ENCODE measurements at places on chromosomes 1 and 21.

DNA sequence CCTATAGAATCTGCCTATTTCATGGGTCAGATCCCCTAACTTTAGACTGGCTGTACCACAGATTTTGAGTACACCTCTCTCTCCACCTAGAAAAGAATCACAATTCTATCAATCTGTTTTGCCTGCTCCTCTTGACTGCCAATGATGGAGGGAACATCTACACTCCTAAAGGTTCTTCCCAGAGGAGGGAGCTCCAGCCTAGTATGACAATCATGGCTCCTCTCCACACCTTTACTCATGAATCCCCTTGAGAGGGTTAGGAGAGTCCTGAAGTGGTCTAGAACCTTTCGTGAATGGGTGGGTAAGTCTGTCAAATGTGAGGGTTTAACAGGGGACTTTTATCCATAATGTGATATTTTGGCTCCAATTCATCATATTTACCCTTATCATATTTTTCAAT is 48.0 kb downstream of the DNAI4 start:
- H3K4me1 ChIP-seq, result no peaks in the 10 kb centered on the region
- DNase-seq, result no peak

DNA sequence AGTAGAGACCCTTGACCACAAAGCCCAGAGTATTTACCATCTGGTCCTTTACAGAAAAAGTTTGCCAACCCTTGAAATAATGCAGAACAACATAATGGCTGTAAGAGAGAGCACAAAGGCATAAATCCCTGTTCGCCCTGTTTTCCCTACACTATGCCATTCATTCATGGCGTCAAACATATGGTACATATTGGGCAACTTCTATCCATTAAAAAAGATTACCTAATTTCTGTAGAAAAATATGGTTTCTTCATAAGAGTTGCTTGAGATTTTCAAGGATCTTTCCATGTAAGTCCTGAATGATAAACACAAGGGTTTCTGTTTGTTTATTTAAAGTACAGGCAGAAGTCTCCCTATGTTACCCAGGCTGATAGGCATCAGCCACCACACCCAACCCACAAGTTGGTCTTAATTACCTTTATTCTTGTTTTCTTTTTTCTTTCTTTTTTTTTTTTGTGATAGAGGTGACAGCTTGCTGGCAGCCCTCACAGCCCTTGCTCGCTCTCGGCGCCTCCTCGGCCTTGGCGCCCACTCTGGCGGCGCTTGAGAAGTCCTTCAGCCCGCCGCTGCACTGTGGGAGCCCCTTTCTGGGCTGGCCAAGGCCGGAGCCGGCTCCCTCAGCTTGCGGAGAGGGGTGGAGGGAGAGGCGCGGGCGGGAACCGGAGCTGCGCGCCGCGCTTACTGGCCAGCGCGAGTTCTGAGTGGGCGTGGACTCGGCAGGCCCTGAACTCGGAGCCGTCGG is 68.3 kb upstream of the NR5A2 start:
- no peaks in the 10 kb centered on the region for H3K36me3 ChIP-seq
- no peak for DNase-seq
- H3K27me3 ChIP-seq, result no peaks in the 10 kb centered on the region
- H3K4me3 ChIP-seq, result no peak overlapping the region
- no peaks in the 10 kb centered on the region for H3K4me1 ChIP-seq

DNA sequence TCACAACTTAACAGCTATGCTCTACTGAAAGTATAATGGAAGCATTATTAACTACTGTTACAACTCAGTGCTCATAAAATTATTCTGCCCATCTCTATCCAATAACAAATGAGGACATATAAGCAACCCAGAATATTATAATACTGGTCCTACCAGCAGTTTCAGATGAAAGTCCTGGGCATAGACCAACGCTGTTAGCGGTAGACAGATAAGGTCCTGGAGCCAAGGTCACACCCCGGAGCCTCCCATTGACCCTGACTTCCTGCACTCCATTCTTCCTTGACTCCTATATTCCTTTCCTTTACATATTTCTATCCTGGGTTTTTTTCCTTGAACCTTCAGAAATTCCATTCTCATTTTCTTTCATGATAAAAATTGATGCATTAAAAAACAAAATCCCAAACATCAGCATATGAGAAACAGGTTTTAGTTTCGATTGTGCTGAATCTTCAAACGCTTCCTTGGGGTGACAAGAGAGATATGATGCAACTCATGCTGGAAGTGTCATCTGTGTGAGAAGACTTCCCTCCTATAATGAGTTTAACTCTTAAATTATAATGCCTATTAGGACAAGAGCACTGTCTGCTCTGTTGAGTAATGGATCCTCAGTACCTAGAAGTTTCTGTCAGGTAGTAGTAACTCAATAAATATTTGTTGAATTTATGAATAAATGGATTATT is 831.1 kb downstream of the LRRIQ3 start:
- H3K4me1 ChIP-seq, result no peaks in the 10 kb centered on the region
- H3K36me3 ChIP-seq, result no peaks in the 10 kb centered on the region
- H3K27ac ChIP-seq, result no peak overlapping the region
- H3K4me3 ChIP-seq, result no peak overlapping the region

DNA sequence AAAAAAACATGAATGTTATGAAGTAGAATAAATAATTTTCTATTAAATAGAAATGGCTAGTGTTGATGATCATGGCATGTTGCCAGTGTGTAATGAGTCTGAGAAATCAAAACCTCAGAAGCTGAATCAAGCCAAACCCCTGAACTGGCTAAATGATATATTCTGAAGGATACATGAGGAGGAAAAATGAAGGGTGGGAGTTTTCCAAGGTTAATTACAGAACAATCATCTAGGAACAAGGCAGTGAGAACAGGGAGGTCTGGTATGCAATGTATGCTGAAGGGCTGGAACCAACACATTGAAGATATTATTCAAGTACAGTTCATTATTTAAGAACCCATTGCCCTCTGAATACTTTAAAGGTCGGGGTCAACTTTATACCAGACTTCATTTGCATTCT is 309.1 kb upstream of the NRIP1 start:
- H3K36me3 ChIP-seq, result no peaks in the 10 kb centered on the region
- H3K4me1 ChIP-seq, result no peaks in the 10 kb centered on the region
- no peaks in the 10 kb centered on the region for H3K27me3 ChIP-seq
- H3K4me3 ChIP-seq, result no peak overlapping the region

- peak overlapping the region; percentile 48 for H3K4me3 ChIP-seq
- no peaks in the 10 kb centered on the region for H3K27me3 ChIP-seq
- H3K27ac ChIP-seq, result no peak overlapping the region
- H3K36me3 ChIP-seq, result no peaks in the 10 kb centered on the region
- peak; percentile 66 for DNase-seq
Measured at GRCh38 chr1:64505944-64506655, 36.2 kb downstream of the CACHD1 start.

GRCh38 chr1:2173546-2174347 is 20.8 kb downstream of the FAAP20 start:
- no peaks in the 10 kb centered on the region for H3K4me1 ChIP-seq
- H3K4me3 ChIP-seq, result no peak overlapping the region
- H3K36me3 ChIP-seq, result peaks cover 6% of the 10 kb centered on the region
- no peak for DNase-seq
- H3K27ac ChIP-seq, result no peak overlapping the region

DNA sequence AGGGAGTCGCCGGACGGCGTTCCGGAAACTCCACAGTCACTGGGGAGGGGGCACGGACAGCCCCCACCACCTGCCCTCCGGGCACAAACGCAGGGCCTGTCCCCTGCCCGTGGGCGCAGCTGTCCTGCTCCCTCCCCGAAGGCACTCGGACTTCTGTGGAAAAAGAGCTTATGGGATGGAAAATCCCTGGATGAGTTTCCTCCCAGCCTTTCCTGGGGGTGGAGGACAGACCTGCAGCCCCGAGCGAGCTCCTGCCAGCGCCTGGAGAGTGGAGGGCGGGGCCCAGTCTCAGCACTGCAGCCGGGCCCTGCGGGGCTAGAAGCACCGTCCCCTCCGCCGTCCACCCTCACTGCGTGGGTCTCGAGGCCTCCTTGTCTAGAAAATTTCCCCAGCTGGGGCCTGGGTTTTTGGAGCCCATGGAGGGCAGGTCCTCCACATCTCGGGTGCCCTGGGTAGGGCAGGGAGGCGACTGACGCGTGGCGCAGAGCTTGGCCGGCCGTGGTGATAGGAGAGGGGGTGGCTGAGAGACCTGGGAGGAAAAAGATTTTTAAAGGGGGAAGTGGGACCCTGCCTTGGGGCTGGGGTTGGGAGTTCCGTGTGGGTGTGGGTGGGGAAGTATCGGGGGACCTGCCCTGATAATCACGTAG is 6.4 kb upstream of the COL6A1 start:
- H3K36me3 ChIP-seq, result no peaks in the 10 kb centered on the region
- H3K4me3 ChIP-seq, result peak overlapping the region; percentile 58
- H3K4me1 ChIP-seq, result peaks cover 28% of the 10 kb centered on the region
- H3K27ac ChIP-seq, result peak overlapping the region; percentile 87
- DNase-seq, result no peak
- H3K27me3 ChIP-seq, result peaks cover 30% of the 10 kb centered on the region

DNA sequence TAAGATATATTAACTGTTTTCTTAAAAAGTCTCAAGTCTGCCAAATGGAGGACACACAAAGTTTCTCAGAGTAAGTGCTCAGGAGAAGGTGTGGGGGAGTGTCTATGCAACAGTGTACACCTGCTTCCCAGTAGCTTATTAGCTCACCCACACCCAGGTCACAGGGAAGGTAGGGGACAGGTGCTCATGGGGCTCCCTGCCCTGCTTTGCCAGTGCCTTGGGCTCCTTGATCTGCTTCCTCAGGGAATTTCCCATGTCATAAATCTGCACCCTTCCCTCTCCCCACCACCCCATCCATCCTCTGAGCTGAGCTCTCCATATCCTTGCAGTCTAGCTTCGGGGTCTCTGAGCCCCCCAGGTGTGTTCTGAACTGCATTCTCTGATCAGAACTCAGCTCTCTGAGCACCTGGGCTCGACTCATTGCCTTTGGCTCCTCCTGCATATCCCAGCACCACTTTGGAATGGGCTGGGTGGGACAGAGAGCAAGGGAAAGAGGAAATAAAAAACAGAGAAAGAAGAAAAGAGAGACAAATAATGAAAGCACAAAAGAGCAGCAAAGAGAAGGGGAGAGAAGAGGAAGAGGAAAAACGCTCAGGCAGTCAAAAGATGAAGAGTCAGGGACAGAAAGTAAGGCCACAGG is 87.0 kb upstream of the ATP1B1 start:
- H3K4me3 ChIP-seq, result no peak overlapping the region
- H3K27ac ChIP-seq, result no peak overlapping the region
- no peaks in the 10 kb centered on the region for H3K36me3 ChIP-seq
- no peaks in the 10 kb centered on the region for H3K27me3 ChIP-seq
- no peak for DNase-seq

- no peak for DNase-seq
- no peak overlapping the region for H3K4me3 ChIP-seq
- peaks cover 25% of the 10 kb centered on the region for H3K27me3 ChIP-seq
- H3K4me1 ChIP-seq, result no peaks in the 10 kb centered on the region
Measured at GRCh38 chr1:204192589-204193352, 3.5 kb downstream of the KISS1 start.

- H3K4me3 ChIP-seq, result no peak overlapping the region
- peaks cover 12% of the 10 kb centered on the region for H3K4me1 ChIP-seq
- DNase-seq, result no peak
- no peaks in the 10 kb centered on the region for H3K27me3 ChIP-seq
Measured at GRCh38 chr21:42425591-42425990, 21.9 kb downstream of the UBASH3A start.

- no peak overlapping the region for H3K4me3 ChIP-seq
- peaks cover 38% of the 10 kb centered on the region for H3K4me1 ChIP-seq
- H3K36me3 ChIP-seq, result peaks cover 11% of the 10 kb centered on the region
- peak; percentile 81 for DNase-seq
- H3K27ac ChIP-seq, result no peak overlapping the region
Measured at GRCh38 chr1:27006683-27007082, 6.0 kb downstream of the TENT5B start.

DNA sequence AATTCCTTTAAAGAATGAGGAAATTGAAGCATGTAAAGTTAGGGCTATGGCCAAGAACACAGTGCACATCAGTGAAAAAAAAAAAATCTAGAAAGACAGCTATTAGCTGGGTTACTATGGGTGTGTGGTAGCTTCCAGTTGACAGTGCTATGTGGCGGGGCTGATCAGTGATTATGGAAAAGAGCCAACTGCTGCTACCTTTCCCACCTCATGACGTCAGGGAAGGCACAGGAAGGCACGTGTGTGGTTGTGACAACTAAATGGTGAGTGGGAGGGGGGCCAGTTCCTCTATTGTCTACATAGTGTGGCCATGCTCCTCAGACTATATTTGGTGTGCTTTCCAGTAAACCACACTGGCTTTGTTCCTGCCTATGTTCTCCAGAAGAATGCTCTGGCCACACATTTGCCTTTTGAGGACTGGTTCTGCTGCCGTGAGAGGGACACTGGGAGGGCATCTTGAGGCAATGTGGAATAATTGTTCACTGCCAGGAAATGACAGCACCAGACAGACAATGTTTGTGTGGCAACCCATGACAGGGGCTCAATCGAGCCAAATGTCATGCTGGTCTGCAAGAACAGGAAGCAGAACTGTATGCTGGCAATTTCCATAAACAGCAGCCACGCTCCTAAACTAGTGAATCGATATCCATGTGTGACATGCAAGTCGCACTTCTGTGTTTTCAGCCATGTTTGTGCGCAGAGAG is 3.0 kb upstream of the SDE2 start:
- no peaks in the 10 kb centered on the region for H3K27me3 ChIP-seq
- H3K4me1 ChIP-seq, result peaks cover 48% of the 10 kb centered on the region
- H3K27ac ChIP-seq, result peak overlapping the region; percentile 100
- H3K36me3 ChIP-seq, result no peaks in the 10 kb centered on the region

- no peak within 1 kb of the TSS for H3K27ac ChIP-seq
- H3K36me3 ChIP-seq, result no peaks in the 10 kb centered on the region
- no peak for DNase-seq
- H3K27me3 ChIP-seq, result no peaks in the 10 kb centered on the region
- H3K4me3 ChIP-seq, result no peak within 1 kb of the TSS
- no peaks in the 10 kb centered on the region for H3K4me1 ChIP-seq
Measured at GRCh38 chr1:152757747-152758146, at the start of gene KPRP. KPRP (plus strand) TSS chr1:152758025; CDS start chr1:152759589, 1,564 bp downstream.

GRCh38 chr1:27445177-27445936 is 44.6 kb downstream of the WASF2 start:
- H3K36me3 ChIP-seq, result peaks cover 20% of the 10 kb centered on the region
- H3K27ac ChIP-seq, result no peak overlapping the region
- DNase-seq, result no peak

DNA sequence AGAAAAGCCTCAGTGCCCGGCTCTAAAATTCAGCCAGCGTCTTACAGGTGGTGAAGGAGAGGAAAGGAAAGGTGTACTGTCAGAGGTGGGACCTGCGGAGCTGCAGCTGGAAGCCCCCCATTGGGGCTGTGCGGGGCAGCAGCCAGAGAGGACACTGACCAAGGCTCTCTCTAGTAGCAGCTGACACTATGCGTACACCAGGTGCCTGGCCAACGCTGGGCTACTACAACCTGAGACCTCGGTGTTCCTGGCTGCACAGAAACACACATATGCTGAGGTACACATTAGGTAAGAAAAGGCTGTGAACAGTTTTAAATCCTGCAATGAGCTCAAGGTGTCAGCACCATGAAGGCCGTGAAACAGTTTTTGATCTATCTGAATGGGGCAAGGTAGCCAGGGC is 55.5 kb upstream of the EDN2 start:
- H3K4me1 ChIP-seq, result peaks cover 13% of the 10 kb centered on the region
- H3K36me3 ChIP-seq, result no peaks in the 10 kb centered on the region
- H3K27me3 ChIP-seq, result no peaks in the 10 kb centered on the region
- peak; percentile 43 for DNase-seq
- no peak overlapping the region for H3K27ac ChIP-seq

- DNase-seq, result no peak
- no peak overlapping the region for H3K27ac ChIP-seq
- peaks cover 29% of the 10 kb centered on the region for H3K36me3 ChIP-seq
- H3K27me3 ChIP-seq, result no peaks in the 10 kb centered on the region
Measured at GRCh38 chr1:63638471-63638870, 45.3 kb downstream of the PGM1 start.

GRCh38 chr1:112144733-112145426 is 155.4 kb upstream of the KCND3 start:
- H3K4me1 ChIP-seq, result no peaks in the 10 kb centered on the region
- H3K36me3 ChIP-seq, result no peaks in the 10 kb centered on the region
- no peaks in the 10 kb centered on the region for H3K27me3 ChIP-seq
- H3K4me3 ChIP-seq, result no peak overlapping the region
- DNase-seq, result no peak
- H3K27ac ChIP-seq, result no peak overlapping the region
